ENCODE measurements at places on chromosomes 6 and 20. TPM values are rescaled to one million over a fixed set of nuclear protein-coding genes. Genes with fewer than 3 reads are reported as not detected.

MYL9 gene
- total RNA-seq: 107 TPM

BPIFB2 gene
- total RNA-seq: not detected

RSPO3 gene
- not detected for total RNA-seq

CDKAL1 gene
- 14.5 TPM for total RNA-seq

WFDC10B gene
- total RNA-seq: not detected

TUBB2B gene
- 22.7 TPM for total RNA-seq

MYLK4 gene
- total RNA-seq: 0.85 TPM

TMEM14A gene
- 45.6 TPM for total RNA-seq

All from Panc1 (cell line).